SK-N-SH (cell line): ENCODE measurements at places on chromosomes 3 and 15. TPM values are rescaled to one million over a fixed set of nuclear protein-coding genes. Genes with fewer than 3 reads are reported as not detected.

- no peaks in the 10 kb centered on the region for H3K36me3 ChIP-seq
- no peak overlapping the region for H3K4me3 ChIP-seq
- no peak overlapping the region for H3K27ac ChIP-seq
- H3K27me3 ChIP-seq, result no peaks in the 10 kb centered on the region
These were observed 179.1 kb upstream of the LPP start for GRCh38 chr3:187974871-187975271.

- no peaks in the 10 kb centered on the region for H3K27me3 ChIP-seq
- H3K4me3 ChIP-seq, result no peak overlapping the region
- H3K36me3 ChIP-seq, result no peaks in the 10 kb centered on the region
- DNase-seq, result no peak
- no peaks in the 10 kb centered on the region for H3K4me1 ChIP-seq
These were observed 231.8 kb upstream of the TBL1XR1 start for GRCh38 chr3:177429079-177429478.

DNA sequence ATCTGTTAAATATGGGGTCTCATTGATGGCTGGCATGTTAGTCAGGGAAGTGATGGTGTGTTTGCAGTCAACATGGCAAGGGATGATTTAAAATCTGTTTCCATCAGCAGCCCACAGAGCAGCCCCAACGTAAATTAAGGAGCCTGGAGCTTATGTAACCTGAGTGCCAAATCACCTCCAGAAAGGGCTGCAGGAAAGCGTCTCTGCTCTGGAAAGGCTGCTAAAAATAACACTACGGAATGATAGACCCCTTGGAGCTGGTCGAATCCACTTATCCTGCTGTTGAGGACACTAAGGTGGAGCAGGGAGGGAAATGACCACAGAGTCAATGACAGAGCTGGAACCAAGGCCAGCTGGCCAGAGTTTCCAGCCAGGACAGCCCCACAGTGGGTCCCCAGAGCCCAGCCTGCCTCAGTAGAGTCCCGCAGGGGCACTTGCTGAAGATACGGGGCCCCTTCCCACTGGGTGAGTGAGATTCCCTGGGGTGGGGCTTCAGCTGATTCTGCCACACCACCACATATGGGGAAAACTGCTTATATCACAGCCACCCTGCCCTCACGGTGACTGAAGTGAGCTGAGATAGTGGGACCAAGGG lies 63.5 kb downstream of the EPHB1 start:
- DNase-seq, result no peak
- H3K27ac ChIP-seq, result no peak overlapping the region
- H3K4me3 ChIP-seq, result no peak overlapping the region
- H3K36me3 ChIP-seq, result no peaks in the 10 kb centered on the region
- no peaks in the 10 kb centered on the region for H3K27me3 ChIP-seq

GOLGA8H gene
- 0.86 and 0.89 TPM in 2 replicates for polyA plus RNA-seq

CLN6 gene
- 27.5 and 32.2 TPM in 2 replicates for polyA plus RNA-seq
